ENCODE measurements at places on chromosomes 13 and 19.

DNA sequence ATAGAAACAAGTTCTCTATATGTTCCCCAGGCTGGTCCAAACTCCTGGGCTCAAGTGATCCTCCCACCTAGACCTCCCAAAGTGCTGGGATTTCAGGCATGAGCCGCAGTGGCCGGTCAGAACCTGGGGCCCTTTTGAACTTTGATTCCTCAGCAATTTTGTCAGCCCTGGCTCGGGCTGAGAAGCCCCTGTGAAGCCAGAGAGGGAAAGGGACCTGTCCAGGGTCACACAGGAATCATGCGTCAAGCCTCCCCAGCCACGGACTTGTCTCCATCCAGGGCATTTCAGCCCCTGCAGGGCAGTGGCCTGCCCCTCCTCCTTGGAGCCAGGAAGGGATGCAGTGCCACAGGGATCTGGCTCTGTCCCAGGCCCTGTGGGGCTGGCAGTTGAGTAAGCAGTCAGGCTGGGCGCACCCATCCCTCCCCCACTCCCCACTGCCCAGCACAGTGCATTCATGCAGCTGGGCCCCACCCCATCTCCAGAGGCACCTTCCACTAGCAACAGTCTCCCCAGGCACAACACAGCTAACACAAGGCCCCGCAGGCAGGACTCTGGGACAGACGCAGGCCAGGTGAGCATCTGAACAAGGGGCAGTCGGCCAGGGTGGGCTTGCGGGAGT is at the start of gene CAPS:
Gene CAPS, plus strand, starts transcription at position 516 of the 619 bp plus-strand sequence. CDS start 153 bp downstream, outside the sequence.
- peak; percentile 64 for DNase-seq

- DNase-seq: peak; percentile 75
These were observed 3.0 kb upstream of the COX6B1 start for GRCh38 chr19:35644987-35645679.

- peak; percentile 92 for DNase-seq
These were observed 811 bp upstream of the PRMT1 start for GRCh38 chr19:49676136-49676783.

GRCh38 chr19:40763963-40764362 is 11.4 kb upstream of the MIA start:
- DNase-seq: no peak

- no peak for DNase-seq
These were observed 73.8 kb upstream of the FRY start for GRCh38 chr13:31957772-31958171.

DNA sequence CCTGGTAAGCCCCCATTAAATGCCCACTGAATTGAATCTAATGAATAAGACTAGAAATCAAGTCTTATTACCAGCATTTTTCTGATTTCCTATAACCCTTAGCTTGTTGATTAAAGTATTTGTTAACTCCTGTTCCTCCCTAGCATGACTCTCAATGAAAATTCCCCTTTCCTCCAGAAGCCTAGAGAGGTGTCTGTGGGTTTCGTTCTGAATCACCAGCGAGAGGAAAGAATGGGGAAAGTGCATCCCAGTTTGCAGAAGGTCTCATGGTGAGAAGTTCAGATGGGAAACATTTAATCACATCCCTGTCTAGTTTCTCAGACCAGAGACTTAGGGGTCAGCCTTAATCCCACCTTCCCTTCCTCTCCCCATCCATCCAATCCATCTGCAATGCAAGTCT is 26.9 kb downstream of the POU2F2 start:
- DNase-seq: no peak

DNA sequence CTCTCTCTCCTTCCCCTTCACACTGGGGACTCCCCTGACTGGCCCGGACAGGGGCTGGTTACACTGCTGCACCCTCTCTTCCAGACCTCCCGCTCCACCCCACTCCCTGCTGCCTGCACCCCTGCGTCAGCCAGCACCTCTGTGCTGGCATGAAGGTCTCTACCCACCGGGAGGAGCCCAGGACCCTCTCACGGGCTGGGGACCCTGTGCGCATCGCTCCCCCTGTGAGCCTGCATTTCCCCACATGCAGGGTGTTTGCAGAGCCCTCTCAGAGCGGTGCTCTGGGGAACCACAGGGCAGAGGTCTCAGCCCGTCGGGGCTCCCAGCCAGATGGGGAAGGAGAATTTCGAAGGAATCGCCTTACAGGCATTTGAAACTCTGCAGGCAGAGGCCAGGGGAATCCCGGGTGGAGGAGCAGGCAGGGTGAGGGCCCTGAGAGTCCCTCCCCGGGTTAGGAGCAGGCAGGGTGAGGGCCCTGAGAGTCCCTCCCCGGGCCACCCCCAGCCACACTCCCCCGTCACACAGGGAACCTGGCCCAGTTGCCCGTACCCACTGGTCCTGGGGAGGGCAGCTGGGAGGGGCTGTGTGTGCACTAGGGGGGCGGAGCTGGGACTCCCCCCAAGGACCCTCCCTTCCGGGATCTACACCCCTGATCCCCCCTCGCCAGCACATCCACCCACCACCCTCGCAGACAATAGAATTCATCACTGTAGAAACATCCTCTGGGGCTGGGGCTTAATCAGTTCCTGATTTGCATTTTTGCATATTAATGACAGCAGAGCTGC is 16.3 kb upstream of the TCF3 start:
- DNase-seq: peak; percentile 25

DNA sequence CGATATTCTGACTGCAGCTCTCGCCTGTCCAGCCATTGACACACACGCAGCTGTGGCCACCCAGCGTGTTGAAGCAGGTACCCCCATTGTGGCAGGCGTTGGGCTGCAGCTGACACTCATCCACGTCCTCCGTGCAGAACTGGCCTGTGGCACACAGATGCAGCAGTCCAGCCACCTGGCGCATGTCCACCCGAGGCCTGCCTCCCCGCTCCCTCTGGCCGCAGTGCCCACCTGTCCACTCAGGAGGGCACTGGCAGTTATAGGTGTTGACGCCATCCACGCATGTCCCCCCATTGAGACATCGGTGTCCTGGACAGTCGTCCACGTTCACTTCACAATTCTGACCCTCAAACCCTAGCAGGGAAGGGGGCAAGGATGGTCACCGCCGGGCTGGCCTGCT is 9.3 kb downstream of the NOTCH3 start:
- DNase-seq: no peak

- peak; percentile 66 for DNase-seq
These were observed 72.1 kb downstream of the KLF12 start for GRCh38 chr13:74061926-74062595.

- no peak for DNase-seq
These were observed 390.4 kb downstream of the KLF5 start for GRCh38 chr13:73449252-73449651.

DNA sequence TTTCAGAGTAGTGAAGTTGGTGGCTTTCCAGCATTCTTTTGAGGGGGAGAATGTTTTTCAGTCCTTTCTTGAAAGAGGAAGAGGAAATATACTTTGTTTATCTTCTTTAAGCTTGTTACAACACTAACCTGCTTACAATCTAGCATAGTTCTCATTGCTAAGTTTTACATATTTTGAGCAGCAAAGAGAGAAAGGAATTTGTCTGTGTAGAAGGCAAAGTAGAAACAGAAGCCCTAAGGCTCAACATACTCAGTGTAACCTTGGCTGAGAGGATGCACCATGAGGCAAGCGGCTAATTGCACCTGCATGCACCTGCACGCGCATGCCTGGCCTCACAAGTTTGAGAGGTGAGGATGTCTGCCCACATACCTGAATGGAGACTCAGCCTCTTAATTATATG is 2.2 kb downstream of the FRY start:
- DNase-seq: no peak

GRCh38 chr13:98232456-98232855 is 55.4 kb upstream of the RNF113B start:
- peak; percentile 64 for DNase-seq

DNA sequence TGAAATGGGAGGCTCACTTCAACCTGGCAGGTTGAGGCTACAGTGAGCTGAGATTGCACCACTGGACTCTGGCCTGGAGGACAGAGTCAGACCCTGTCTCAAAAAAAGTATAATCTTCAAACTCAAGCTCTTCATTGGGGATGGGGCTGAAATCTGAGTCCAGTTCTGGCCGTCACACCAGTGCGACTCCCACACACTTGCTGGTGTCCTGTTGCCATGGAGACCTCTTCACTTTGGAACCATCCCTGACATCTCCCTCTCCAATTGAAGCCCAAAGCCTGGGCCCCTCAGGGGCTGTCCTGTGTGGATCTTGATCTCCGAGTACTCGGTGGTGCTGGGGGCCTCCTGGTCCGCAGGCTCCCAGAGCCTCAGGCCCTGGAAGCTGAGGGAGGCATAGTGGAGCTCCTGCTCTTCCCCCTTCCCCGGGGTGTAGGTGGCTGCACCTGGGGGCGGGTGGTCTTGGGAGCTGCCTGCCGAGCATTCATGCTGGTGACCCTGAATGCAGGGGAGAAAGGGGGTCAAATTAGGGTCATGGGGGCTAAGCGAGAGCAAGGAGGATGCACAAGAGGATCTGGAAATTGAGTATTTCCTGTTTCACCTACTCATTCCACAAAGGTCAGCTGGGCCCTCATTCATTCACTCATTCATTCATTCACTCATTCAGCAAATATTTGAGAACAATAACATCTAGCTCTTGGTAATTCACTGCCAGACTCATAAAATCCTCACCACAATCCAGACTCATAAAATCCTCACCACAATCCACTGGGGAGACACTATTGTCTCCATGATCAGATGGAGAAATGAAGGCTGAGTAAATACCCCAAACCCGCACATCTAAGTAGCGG is 11.0 kb downstream of the SIGLEC11 start:
- DNase-seq: no peak

GRCh38 chr13:100673376-100673712 is 1.3 kb downstream of the TMTC4 start:
- no peak for DNase-seq

DNA sequence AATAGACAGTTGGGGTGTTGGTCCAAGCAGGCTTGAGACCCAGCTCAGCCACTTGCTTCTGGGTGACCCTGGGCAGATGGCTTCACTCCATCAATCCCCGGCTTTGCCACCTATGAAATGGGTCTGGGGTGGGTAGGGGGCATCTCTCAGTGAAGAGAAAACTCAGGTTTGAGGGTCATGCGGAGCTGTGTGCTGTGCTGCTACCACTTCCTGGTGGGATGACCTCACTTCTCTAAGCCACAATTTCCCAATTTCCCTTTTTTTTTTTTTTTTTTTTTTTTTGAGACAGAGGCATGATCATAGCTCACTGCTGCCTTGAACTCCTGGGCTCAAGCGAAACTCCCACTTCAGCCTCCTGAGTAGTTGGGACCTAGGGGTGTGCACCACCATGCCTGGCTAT is 4.6 kb upstream of the PLAUR start:
- DNase-seq: peak; percentile 62

DNA sequence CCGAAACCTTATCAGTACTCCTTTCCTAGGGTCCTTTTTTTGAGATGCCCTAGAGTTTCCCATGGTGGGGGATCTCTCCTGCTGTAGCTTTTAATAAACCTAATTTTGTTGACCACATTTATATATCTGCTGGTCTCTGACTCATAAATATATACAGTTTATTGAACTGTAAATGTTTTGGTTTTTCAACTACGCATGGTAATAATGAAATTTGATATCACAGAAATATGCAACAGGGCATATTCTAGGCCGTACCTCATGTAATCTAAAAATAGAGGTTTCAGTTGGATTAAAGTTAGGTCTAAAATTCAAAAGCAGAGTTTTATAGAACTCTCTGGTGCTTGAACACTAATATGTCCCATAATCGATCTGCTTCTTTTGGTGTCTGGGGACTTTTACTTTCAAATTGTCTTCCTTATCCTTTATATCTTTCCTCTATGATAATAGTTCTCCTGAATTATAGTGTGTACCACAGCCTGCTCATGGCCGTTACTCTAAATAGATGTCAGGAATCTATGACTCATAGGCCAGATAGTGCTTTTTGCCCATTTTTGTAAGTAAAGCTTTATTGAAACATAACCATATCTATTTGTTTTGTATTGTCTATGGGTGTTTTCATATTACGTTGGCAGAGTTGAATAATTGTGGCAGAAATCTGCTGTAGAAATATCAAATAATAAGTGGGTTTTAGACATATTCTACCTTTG is 324.8 kb upstream of the PCDH9 start:
- no peak for DNase-seq

GRCh38 chr13:31913459-31913858 is 118.1 kb upstream of the FRY start:
- peak; percentile 14 for DNase-seq

DNA sequence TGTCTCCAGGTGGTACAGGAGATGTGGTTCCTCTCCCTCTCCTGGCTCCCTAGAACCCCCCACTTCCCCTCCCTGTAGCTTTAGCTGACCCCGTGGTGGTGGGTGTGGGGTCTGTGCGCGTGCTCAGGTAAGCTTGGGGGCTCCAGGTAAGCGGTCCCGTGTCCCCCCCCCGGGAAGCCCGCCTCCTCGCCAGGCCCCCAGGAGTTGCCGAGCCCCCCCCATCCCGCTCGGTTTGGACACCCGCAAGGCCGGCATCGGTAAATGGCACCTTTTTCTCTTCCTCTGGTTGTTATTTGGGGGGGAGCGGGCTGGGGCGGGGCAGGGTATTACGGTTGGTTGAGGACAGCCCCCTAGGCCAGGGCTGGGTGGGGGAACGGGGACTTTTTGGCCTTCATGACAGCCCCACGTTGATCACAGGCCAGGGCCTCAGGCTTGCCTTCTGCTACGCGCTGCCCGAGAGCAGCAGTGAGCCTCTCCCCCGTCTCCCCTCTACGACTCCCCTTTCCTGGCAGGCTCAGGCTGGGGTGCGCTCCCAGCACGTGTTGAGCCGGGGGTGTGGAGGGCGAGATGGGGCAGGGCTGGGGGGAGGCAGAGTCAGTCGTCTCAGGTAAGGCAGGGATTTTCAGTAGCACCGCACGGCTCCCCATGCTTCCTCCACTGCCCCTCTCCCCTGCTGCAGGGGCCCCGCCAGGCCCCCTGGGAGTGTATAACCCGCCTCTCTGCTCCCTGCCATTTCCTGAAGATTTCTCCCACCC is 10.7 kb upstream of the LIN7B start:
- no peak for DNase-seq

DNA sequence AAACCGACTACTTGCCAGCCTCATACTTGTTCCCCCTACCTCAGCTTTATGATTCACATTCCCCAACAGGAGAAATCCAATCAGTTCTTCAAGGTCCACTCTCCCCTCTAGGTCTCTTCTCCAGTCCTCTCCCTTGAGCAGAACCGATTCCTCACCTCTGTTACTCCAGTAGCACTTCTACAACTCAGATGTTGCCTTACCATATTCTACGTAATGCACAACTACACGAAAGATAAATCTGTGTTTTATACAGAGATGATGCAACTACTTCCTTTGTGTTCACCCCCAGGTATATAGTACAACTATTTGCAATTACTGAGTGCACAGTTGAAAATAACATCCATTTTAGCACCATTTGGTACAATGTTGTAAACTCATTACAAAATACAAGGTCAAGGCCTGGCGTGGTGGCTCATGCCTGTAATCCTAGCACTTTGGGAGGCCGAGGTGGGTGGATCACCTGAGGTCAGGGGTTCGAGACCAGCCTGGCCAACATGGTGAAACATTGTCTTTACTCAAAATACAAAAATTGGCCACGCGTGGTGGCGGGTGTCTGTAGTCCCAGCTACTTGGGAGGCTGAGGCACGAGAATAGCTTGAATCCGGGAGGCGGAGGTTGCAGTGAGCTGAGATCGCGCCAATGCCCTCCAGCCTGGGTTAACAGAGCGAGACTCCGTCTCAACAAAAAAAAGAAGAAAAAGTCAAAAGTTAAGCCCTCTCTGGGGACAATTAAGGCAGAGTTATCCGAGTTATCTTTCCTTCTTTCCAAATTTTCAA is 2.8 kb upstream of the WBP4 start:
- peak; percentile 26 for DNase-seq
